HCEC 1CT (cell line): ENCODE measurements at places on chromosomes 1 and 21.

- DNase-seq: no peak
These were observed 58.5 kb upstream of the KLHDC7A start for GRCh38 chr1:18422076-18422777.

- DNase-seq: no peak
These were observed 48.5 kb downstream of the RGS7 start for GRCh38 chr1:241308471-241308870.

DNA sequence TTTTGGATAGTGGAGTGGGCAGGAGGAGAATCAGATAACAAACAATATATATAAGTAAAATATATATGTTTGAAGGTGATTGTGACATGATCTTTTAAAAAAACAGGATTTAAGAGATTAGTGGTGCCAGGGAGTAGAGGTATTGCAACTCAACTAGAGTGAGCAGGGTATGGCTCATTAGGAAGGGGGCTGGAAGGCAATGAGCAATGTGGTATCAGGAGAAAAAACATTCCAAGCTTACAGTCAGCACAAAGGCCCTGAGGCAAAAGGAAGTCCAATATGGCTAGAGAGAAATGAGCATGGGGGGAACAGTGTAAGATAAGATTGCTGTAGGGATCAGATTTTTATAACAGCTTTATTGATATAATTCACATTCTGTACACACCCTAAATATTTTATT lies 5.3 kb upstream of the GADD45A start:
- DNase-seq: peak; percentile 13

DNA sequence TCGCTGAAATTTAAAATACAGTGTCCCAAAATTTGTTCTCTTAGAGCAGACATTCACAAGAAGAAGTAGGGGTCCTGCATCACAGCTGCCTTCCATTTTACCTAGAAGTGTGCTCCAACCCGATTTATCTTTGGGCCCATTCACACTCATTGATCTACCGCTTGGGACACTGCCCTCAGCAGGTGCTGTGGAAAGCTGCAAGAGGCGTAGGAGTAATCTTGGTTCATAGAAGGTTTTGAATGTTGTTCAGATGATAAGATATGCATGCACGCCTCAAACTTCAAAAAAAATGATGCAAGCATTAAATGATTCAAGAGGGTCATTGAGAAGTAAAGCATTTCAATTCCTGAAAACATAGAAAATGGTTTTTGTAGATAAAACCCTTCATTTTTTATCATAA lies 18.6 kb upstream of the C1orf105 start:
- no peak for DNase-seq

- DNase-seq: no peak
These were observed 31.6 kb downstream of the ZBTB8OS start for GRCh38 chr1:32618673-32619221.

DNA sequence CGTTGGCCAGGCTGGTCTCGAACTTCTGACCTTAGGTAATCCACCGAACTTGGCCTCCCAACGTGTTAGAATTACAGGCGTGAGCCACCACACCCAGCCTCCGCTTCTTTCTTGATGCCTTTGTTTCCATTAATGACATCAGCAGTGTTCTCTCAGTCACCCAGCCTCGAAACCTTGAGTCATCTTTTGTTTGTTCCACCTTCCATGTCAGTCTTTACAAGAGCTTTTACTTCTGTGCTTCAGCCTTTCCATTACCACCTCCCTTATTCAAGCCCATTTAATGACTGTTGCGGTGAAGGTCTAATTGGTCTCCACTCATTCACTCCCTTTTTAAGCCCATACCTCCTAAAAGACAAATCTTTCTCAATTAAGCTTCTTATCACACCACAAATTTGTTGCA lies 146.6 kb upstream of the ADGRL2 start:
- DNase-seq: no peak

GRCh38 chr1:230212405-230212936 lies 145.4 kb downstream of the GALNT2 start:
- DNase-seq: no peak

GRCh38 chr21:43767984-43768867 lies 7.9 kb downstream of the CSTB start:
- DNase-seq: peak; percentile 74

DNA sequence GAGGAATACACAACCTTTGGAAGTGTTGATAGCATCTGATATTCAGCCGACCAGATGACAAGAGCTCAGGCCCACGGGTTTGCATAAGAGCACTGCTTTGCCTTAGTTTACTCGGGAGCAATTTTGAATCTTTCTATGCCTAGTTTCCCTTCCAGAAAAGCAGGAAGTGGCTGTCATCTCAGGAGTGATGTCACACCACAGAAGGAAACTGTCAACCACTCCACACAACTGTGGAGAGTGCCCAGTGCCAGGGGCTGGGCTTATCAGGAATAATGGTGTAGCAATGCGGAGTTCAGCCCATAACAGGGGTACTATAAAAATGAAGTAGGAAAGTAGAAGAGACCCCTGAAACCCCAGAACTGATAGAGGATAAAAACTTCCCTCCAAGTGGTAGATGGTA lies 28.4 kb downstream of the NTPCR start:
- DNase-seq: no peak

GRCh38 chr1:210292231-210292871 lies 36.4 kb upstream of the HHAT start:
- no peak for DNase-seq

- DNase-seq: no peak
These were observed 8.0 kb upstream of the PLCH2 start for GRCh38 chr1:2468041-2468472.
